ENCODE measurements at places on chromosomes 16 and 17. TPM values are rescaled to one million over a fixed set of nuclear protein-coding genes. Genes with fewer than 3 reads are reported as not detected.

Gene TBC1D28
- not detected for total RNA-seq

Gene HBA2
- 7,549 TPM for total RNA-seq

DNA sequence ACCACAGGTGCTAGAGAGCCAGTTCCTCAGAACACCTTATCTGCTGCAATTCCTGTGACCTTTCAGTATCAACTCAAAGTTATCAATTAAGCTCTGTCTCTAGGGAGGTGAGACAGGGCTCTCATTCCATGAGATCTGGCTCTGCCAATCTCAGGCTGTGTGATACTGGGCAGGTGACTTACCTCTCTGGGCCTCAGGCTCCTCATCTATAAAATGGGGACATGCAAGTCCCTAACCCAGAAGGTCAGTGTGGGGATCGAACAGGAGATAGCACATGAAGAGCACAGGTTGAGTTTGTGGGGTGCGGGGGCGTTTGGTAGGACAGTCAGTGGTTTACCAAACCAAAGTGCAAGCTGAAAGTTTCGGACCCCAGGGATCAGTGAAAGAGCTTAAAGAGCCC is 319.3 kb upstream of the CCL2 start:
- no peak for DNase-seq

DNA sequence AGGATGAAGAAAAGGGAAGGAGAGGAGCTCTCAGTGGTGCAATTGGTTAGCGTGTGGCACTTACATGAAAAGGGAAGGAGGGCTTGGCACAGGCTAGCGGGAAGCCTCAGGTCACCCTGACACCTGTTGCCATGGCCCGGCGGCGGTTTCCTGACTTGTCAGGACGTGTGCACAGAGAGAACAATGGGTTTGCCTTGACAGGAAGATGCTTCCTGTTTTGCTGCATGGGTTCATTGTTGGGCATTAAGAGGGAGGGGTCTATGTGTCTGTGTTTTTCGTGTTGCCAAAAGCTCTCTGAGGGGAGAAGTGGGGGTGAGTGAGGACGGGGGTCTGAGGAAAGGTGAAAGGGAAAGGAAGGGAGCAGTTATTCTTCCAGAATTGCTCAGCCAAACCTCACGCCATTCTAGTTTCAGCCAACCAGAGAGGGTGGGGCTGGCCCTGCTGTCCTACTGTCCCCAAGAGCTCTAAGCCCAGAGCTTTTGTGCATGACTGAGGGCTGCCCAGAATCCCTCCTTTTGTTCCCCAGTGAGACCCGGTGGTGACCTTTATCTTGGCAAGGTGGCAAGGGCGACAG is 17.1 kb upstream of the CCR7 start:
- DNase-seq, result peak; percentile 39

- no peak for DNase-seq
Measured at GRCh38 chr17:82449883-82450356, 632 bp downstream of the CYBC1 start.

GRCh38 chr17:76408037-76408849 is 23.8 kb downstream of the SPHK1 start:
- DNase-seq, result no peak

DNA sequence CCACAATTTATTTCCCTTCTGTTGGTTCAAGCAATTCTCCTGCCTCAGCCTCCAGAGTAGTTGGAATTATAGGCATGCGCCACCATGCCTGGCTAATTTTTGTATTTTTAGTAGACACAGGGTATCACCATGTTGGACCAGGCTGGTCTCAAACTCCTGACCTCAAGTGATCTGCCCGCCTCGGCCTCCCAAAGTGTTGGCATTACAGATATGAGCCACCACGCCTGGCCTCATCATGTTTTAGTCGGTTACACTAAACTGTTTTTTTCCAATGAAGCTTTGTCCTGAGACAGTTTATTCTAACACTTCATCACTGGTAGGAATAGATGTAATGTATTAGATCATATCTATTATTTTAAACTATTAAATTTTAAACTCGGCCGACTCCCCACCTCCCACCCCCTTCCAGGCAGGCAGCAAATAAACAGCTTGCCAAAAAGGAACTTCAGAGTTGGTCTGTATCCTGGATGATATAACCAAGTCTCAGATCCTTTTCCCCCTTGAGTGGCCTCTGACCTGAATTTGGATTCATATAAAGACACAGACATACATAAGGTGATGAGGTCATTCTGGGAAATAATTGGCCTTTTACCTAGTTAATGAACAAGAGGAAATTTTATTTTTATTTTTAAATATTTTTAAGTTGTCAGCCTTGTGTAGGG is 18.4 kb upstream of the CORO6 start:
- no peak for DNase-seq

DNA sequence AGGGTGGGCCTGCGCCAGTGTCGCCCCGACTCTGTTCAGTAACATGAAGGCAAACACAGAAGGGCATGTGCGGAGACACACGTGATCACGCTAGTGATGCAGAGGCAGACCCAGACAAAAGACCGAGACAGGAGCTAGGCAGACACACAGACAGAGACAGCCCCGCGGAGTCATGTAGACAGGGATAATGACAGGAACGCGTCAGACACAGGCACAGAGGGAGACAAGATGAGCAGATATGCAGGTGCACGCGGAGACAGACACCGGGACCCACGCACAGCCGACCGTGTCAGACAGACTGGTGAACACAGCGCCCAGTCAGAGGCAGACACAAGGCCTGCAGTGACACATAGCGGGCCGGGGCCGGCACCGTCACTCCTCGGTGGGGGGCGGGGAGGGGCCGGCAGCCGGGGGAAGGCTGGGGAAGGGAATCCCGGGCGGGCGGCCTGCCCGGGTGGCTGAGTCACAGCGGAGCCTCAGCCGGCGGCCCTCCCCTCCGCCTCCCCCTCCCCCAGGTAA is 7.4 kb downstream of the KDM6B start:
- DNase-seq, result peak; percentile 82

- no peak for DNase-seq
Measured at GRCh38 chr17:77601054-77601979, 357.2 kb upstream of the TNRC6C start.

- DNase-seq, result no peak
Measured at GRCh38 chr17:15298176-15298575, 33.0 kb upstream of the PMP22 start.

DNA sequence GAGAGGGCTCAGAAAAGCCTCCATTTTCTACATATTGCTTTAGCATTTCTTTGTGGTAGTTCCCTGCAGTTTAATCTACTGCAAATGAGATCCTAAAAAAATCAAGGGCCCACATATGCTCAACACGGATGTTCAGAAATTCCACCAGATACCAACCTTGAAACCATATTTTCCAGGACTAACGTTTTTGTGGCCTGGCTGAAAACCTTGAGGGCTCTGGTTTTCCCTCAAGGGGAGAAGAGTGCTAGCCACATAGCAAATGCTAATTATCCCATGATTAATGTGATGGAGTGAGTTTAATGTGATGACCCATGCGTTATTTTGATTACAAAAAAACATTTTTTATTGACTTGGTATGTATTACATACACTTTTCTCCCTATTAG is 68.9 kb downstream of the SNX11 start:
- DNase-seq, result no peak

DNA sequence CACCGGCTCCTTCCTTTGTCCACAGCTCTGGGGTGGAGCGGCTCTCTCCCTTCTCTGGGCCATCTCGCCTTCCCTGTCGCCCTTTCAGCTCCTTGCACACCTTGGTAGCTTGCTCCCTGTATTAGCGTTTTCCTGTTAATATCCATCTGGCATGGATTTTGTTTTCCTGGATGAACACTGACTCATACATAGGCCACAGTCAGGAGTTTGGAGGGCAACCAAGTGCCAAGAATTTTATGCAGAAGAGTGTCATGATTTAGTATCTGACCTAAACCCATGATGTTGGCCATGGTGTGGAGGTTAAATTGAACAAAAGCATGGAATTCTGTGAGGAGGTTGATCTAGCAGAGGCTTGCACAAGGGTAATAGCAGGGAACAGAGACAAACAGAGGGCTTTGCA is 180.9 kb downstream of the AIPL1 start:
- DNase-seq, result no peak

Data from skin of body (tissue), 3 donors.